Stimulated activated CD4-positive, alpha-beta T cell treated with anti-CD3 and anti-CD28 coated beads, Interleukin-15, amount 100 ng/mL, for 1 hour (primary cell): ENCODE measurements at places on chromosomes 13 and 19.

DNA sequence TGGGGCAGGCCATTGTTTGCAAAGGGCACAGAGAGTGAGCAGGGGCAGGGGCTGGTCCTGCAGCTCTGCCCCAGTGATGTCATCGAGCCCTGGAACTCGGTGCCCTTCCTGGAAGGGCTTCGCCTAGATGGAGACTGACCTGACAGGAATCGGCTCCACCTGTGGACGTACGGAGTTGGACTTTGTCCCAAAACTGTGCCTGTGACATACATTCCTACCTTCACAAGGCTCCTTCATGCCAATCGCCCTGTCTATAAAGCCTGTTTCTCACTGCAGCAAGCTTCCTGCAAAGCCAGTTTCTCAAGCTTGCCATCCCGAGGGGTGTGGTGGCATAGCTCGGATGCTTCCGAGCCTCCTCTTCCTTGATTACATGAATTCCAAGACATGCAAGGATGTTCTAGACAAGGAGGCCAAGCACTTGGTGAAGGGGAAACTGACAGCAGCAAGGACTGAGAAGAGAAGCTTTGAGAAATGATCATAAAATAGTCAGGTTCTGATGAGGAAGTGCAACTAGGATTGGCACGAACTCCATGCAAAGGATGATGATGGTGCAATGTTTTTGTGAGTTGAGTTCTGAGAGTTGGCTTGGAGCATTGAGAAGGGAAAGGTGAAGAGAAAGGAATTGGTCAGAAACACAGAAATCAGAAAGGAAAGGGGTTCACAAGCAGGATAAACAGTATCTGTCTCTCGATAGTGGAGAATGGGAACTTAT is 73.6 kb upstream of the STK24 start:
- no peak for DNase-seq

- no peak for DNase-seq
These were observed 155.9 kb upstream of the KLF12 start for GRCh38 chr13:74289861-74290773.

DNA sequence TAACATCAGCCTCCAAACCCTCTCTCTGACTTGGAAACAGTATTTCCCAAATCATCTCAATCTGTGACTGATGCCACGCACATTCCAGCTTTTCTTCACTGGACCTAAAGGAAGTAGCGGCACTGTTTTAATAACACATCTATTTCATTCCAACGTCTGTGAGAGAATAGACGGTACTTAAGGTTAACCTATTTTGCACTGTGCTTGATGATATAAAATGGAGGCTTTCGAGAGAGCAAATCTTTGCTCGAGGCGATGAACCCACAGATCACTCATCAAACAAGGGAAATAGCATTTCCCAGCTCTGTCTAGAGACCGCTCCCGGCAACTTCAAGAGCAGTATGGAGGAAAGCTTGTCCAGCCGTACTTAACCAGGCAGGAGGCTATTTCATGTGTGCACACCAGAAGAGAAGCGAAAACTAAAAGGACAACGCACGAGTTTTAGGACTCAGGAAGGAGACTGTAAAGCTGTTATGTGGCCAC is 2.9 kb downstream of the UBL3 start:
- no peak for DNase-seq

DNA sequence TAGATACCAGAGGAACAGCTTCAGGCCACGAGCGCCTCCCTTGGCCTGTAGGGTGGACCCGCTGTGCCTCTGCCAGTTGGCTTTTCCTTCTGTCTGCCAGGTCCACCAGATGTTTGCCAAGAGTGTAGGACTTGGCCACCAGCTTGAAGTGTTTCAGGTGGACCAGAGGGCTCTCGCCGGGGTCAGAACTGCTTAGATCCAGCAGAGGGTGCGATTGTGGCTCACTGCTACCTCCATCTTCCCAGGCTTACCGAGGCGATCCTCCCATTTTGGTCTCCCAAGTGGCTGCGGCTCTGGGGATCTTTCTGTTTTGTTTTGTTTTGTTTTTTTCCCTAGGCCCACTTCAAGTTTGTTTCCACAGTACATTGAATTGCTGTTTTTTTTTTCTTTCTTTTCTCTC is 23.0 kb upstream of the ZNF730 start:
- no peak for DNase-seq

- DNase-seq, result no peak
These were observed 50.7 kb downstream of the ARHGAP35 start for GRCh38 chr19:46911456-46911855.

DNA sequence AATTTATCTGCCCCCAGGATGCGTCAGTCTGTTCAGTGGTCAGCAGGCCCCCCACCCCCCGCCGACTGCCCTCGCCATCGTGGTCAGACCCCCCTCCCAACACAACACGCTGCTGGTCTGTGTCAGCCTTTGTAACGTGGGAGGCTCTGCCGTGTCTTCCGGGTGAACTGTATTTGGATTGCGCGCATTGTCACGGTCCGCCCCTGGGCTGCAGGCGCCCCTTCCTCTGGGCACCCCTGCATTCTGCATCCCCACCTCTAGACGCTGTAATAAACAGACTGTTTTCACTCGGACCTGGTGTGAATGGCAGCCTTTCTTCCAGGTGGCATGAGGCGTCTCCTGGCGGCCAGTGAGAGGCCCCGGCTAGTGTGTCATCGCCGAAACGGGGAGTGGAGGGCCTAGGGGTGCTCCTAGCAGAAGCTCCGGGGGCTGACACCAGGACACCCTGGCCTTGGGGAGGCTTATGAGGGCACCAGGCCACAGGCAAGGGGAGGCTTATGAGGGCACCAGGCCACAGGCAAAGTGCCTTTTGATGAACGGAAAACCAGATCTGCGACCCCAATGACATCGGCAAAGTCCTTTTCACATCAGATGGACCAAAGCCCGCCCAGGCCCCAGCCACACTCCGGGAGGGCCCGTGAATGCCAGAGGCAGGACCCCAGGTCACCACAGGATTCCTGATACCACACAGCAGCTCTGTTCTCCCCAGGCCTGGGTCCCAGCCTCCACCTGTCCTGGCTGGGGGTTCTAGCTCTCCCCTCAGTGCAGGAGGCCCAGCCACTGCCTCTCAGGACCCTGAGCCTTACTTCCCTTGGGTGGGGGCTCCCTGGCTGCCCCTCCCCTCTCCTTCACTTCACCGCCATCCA is 3.6 kb downstream of the PLEKHJ1 start:
- DNase-seq, result no peak

- DNase-seq, result peak; percentile 50
These were observed at the start of gene ZNF229 for GRCh38 chr19:44447916-44448674. Gene ZNF229, minus strand, starts transcription at chr19:44448472. Its CDS starts 5,625 bp downstream, at chr19:44442847.

GRCh38 chr13:49625392-49626079 is 2.8 kb upstream of the ARL11 start:
- DNase-seq, result no peak

DNA sequence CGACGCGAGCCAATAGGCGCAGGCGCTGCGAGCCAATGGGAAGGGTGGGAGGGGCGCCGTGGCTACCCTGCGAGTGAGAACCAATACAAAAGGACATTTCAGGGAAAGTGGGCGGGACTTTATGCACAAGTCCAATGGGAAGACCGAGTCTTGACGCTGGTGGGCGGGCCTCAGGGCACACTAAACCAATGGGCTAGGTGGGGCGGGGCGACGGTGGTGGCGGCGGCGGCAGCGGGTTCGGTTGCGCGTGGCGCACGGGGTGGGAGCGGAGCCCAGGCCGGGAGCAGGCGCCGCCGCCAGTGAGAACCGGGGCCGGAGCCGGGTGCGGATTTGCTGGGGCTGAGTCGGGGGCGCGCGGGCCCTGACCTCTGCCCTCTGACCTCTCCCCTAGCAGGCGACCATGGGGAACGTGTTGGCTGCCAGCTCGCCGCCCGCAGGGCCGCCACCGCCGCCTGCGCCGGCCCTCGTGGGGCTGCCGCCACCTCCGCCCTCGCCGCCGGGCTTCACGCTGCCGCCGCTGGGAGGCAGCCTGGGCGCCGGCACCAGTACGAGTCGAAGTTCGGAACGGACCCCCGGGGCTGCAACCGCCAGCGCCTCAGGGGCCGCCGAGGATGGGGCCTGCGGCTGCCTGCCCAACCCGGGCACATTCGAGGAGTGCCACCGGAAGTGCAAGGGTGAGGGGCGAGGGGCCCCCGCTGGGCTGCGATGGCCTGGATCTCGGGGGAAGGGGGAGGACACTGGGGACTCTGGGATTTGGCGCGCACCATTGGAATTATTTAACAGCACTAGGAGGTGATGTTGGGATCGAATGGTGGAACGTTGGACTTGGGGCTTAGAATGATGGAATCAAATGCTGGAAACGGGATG is at the start of gene TOMM40:
TOMM40 (plus strand) TSS at position 239 of the 867 bp plus-strand sequence; CDS start at position 401, 162 bp downstream.
- no peak for DNase-seq

DNA sequence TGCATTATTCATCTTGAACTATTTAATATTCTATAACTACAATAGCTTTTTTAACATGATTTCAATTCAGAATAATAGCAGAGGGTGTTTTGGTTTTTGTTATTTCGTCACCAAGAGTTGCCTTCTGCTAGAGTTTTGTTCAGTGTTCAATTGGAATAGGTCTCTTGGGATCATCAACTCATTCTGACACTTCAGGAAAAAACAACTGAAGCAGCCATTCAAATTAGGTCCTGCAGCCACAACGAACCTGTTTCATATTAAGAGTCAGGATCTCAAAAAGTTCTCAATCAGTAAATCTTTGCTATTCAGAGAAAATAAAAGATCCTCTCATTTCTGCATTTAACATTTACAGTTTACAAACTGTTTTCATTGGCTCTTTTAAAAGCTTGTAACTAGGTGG is 2.4 kb upstream of the CHAMP1 start:
- DNase-seq, result no peak

GRCh38 chr13:92767468-92767867 is 459.1 kb upstream of the GPC6 start:
- DNase-seq, result no peak

DNA sequence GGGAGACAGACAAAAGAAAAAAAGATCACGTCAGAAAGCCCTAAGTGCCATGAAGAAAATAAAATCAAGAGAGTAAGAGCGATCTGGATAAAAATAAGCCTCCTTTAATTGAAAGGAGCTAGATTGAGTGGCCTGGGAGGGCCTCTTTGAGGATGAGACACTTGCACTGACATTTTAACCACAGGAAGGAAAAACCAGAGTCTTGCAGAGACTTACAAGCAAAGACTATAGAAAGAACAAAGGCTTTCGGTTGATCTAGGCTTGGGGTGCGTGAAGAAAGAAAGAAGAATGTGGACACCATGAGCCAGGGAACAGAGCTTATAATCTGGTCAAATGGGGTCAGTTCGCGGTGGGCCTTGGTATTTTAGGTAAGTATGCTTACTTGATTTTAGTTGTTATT is 342.7 kb downstream of the COG6 start:
- DNase-seq, result no peak

DNA sequence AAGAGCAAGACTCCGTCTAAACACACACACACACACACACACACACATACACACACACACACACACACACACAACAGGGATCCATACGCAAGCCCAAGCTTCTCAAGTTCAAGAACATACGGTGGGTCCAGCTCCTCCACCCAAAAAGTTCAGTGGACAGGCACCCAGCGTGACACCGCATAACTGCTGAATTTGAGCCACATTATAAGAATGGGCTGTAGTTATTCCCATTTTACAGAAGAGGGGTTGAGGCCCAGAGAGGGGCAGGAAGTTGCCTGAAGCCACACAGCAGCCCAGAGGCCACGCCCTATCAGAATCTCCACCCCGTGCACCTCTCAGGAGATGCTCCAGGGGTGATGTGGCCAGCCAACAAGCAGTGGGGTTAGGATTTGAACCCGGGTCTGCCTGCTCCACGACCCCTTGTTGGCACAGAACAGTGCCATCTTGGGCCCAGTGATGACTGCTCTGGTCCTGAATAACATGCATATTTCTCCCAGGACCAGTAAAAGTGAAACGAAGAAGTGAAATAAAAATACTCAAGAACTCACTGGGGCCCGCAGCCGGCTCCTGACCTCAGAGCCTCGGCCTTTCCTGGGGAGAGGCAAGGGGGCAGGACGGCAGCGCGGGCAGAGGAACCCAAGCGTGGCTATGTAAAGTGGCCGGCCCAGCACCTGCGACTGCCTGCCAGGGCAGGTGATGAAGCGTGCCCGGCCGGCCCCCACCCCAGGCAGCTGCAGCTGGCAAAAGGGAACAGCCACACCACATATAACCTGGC is 61.9 kb downstream of the AP1M1 start:
- DNase-seq, result no peak

- DNase-seq, result peak; percentile 79
These were observed at the start of gene ZNF543 for GRCh38 chr19:57320180-57321084. Gene ZNF543, plus strand, starts transcription at chr19:57320472. Its CDS starts 382 bp downstream, at chr19:57320854.

DNA sequence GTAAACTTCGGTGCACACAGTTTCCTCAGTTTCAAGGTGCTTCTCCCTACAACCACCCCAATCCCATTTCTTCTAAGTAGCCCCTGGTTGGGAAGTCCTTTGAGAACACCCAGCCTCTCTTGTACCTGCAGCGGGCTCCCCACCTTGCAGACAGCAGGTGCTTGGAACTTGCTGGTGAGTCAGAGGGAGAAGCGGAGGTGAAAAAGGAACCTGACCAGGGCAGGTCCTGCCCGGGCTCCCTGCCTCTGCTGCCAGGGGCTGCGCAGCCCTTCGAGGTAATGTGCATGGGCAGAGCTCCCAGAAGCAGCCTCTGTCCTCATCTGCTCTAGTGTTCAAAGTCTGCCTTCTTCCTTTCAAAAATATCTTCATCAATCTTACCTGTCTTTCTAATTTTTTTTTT is 274.0 kb upstream of the SOX1 start:
- DNase-seq, result no peak

- DNase-seq, result no peak
These were observed 111.4 kb upstream of the C1QTNF9B start for GRCh38 chr13:24008679-24009078.

GRCh38 chr13:109412283-109412901 is 374.0 kb downstream of the IRS2 start:
- no peak for DNase-seq

- DNase-seq, result no peak
These were observed 669.6 kb downstream of the UQCRFS1 start for GRCh38 chr19:28543244-28543776.

DNA sequence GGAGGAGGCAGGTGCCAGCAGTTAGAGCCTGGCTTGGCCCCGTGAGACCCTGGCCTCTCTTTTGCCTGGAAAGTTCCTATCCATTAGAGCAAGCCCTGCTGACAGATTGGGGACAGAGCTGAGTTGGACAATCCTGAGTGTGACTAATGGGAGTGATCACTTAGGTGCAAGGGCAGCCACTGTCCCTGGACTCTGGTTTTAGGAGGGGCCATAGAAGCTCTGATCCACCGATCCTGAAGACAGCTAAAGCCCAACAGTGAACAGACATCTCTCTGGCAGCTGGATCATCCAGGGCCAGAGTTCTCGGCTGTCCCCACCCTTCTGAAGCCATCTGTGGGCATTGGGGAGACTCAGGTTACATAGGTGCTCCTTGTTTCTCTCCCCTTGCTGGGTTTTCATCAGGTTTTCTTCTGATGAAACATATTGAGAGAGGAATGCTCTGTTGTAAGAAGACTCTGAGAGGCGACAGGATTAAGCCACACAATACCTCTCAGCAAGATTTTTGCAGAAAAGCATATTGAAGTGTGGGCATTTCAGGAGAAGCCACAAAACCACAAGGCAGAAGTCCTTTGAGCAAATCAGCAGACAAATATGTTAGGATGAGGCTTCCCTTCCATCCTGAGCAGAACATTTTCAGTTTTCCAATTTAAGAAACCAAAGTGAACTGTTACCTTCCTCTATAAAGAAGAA is 288.0 kb upstream of the MAB21L1 start:
- DNase-seq, result no peak

- DNase-seq, result no peak
These were observed 79.1 kb downstream of the ABCC4 start for GRCh38 chr13:95221971-95222732.

GRCh38 chr19:43778651-43779050 is 2.1 kb downstream of the KCNN4 start:
- no peak for DNase-seq
